Bone marrow (tissue), 2 donors: ENCODE measurements at places on chromosomes 1 and 21.

GRCh38 chr1:57599236-57599994, 175.6 kb upstream of the DAB1 start:
- no peak for DNase-seq

GRCh38 chr1:202810615-202811295, at the start of gene PCAT6:
PCAT6 (plus strand) TSS chr1:202810954.
- DNase-seq, result peak; percentile 88

GRCh38 chr1:164842870-164843269, 283.9 kb downstream of the PBX1 start:
- no peak for DNase-seq

- DNase-seq, result no peak
These were observed 3.6 kb downstream of the GIPC2 start for GRCh38 chr1:78049396-78049795.

GRCh38 chr1:223860051-223860622, 14.4 kb upstream of the TP53BP2 start:
- DNase-seq, result no peak

DNA sequence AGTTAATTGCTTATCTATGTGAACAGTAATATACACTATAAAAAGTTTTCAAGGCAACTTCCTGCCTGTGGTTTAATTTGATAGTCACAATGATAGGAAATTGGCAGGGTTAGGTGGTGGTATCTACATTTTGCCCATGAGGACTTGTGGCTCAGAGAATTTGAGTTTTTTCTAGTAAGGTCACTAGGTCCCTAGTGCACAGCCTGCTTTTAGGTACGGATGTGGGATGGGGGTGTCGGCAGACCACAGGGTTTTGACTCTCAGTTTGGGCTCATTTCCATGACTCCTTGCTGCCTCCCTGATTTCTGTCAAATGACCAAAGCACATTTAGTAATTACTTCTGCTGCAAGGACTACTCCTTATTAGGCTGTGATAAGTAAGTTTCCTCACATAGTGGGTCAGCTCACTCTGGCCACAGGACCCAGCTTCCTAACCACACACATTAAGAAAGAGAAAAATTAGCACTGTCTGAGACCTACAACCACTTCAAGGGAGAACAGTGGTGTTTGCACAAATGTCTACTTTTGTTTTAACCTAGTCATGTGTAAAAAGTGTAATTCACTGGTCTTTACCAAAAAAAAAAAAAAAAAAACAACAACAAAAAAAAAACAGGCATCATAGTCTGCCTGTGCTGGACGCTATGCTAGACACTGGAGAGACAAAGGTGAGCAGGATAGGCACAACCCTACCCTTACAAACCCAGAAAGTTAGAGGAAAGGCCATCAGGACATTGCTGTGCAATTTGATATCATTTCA, 43.7 kb downstream of the MRPL39 start:
- DNase-seq, result no peak

DNA sequence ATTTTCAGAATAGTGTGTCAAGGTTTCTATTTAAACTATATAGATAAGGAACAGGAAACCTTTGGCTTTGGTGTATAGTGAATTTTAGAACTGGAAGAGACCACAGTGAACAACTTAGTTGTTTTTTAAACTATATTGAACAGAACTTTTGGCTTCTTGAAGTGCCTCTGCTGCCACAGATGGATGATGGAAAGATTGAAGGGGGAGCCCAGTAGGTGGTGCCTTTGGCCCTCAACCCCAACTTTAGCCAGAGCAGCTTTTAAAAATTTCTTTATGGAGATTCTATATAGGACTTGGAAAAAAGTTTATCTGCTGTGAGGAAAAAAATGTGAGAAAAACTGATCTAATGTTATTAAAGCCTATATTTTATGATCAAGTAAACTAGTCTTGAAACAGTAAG, 50.2 kb downstream of the SWT1 start:
- no peak for DNase-seq

DNA sequence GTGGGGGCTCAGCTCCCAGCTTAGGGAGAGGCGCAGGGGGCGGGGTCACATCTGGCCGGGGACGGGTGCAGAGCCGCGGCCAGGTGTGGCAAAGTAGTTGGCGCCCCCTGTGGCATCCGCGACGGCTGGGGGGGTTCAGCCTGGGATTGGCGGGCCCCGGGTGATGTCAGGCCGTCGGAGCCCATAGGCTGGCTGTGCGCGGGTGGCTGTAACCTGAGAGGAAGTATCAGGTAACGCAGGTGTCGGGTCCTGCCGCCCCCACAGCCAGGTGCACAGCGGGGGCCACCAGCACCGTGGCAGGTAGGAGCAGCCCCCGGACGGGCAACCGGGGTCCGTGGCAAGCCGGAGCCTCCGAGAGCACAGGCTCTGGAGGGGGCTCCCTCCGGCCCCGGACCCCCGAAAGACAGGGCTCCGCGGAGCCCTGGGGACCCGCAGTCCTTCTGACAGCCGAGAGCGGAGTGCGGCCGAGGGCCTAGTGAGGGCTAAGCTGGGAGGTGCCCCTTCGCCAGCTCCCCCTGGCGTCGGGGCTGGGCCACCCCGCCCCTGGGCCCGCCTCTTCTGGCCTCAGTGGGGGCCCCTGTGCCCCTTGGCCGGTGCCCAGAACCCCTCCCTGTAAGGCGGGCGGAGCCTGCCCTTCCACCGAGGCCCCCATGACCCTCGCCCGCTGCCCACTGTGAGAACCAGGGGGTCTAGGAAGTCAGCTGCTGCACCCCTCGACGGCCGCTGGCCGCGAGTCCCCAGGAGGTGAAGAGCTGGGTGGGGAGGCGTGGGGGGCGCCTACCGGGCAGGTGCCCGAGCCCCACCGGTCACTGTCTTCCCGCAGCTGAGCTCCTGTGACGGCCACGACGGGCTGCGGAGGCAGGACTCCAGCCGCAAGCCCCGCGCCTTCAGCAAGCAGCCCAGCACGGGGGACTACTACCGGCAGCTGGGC, 17.9 kb downstream of the TNFRSF25 start:
- DNase-seq, result no peak

DNA sequence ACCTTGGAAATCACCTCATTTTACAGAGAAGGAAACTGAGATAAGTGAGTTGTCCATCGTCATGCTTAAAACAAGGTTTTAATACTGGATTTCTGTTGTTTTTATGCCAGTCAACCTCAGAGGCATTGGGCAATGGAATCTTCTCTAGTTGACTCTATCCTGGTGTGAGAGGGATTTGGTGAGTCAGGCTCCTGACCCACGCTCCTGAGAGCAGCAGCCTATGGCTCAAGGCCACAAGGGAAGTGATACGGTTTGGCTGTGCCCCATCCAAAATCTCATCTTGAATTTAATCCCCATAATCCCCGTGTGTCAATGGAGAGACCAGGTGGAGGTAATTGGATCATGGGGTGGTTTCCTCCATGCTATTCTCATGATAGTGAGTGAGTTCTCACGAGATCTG, 90.1 kb downstream of the TLR5 start:
- no peak for DNase-seq
